SJSA1 (cell line): ENCODE measurements at places on chromosomes 6 and 20. TPM values are rescaled to one million over a fixed set of nuclear protein-coding genes. Genes with fewer than 3 reads are reported as not detected.

DNA sequence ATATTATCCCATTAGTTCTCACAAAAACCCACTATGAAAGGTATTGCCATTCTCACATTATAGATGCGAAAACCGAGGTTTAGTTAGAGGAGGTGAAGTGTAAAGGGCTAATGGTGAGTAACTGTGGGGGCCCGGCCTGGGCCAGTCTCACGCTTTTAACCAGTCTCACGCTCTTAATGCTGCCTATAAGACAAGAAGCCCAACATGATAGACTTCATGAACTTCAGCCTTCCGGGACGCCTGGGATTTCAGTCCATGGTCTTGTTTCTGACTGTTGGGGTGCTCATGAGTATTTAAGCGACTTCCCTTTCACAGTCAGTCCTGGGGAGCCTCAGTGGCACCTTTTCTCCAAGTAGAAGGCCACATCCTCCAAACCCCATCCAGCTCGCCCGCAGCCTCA lies 31.7 kb downstream of the AGPAT4 start:
- H3K36me3 ChIP-seq: peaks cover 14% of the 10 kb centered on the region
- H3K27me3 ChIP-seq: no peaks in the 10 kb centered on the region
- H3K4me3 ChIP-seq: no peak overlapping the region
- DNase-seq: no peak

- H3K27ac ChIP-seq: no peak overlapping the region
- no peak overlapping the region for H3K4me3 ChIP-seq
- DNase-seq: no peak
Measured at GRCh38 chr6:1306133-1306532, 5.8 kb upstream of the FOXQ1 start.

GRCh38 chr6:44078827-44079671 lies 48.2 kb downstream of the MRPL14 start:
- no peak overlapping the region for H3K27ac ChIP-seq
- H3K4me1 ChIP-seq: peaks cover 11% of the 10 kb centered on the region
- H3K4me3 ChIP-seq: no peak overlapping the region
- H3K36me3 ChIP-seq: no peaks in the 10 kb centered on the region
- no peaks in the 10 kb centered on the region for H3K27me3 ChIP-seq

DNA sequence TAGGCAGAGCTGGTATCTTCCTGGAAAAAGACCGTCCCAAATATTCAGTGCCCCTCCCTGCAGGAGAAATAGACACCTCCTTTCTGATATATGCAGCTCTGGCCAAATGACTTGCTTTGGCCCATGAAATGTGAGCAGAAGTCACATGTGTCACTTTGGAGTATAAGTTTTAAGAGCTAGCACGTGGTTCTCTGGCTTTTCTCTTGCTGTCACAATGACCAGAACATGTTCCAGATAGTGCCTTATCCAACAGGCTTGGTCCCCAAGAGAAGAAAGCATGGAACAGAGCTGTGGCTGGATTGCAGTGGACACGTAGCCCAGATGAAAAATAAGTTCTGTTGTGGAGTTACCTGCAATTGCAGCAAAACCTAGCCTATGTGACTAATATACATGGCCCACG lies 40.4 kb downstream of the UNC5CL start:
- no peak overlapping the region for H3K4me3 ChIP-seq
- H3K36me3 ChIP-seq: no peaks in the 10 kb centered on the region
- H3K27me3 ChIP-seq: no peaks in the 10 kb centered on the region
- H3K4me1 ChIP-seq: peaks cover 23% of the 10 kb centered on the region
- DNase-seq: no peak

The ZFP57 gene
- total RNA-seq: not detected in 2 replicates

The HTR1B gene
- total RNA-seq: not detected in 2 replicates

The ACTL10 gene
- not detected in 2 replicates for total RNA-seq

The CRISP2 gene
- total RNA-seq: not detected in 2 replicates
